ENCODE measurements at places on chromosomes 6 and 20. TPM values are rescaled to one million over a fixed set of nuclear protein-coding genes. Genes with fewer than 3 reads are reported as not detected.

SLC22A23 gene
- 1.3 TPM for total RNA-seq

ULBP1 gene
- total RNA-seq, result 0.55 TPM

- DNase-seq, result peak; percentile 93
- peaks cover 55% of the 10 kb centered on the region for H3K36me3 ChIP-seq
- H3K27me3 ChIP-seq, result no peaks in the 10 kb centered on the region
- peaks cover 55% of the 10 kb centered on the region for H3K4me1 ChIP-seq
- H3K27ac ChIP-seq, result peak within 1 kb of the TSS; percentile 96
These were observed at the start of gene DEF6 for GRCh38 chr6:35297601-35298481. DEF6 (plus strand) TSS chr6:35297818; CDS start chr6:35297857, 39 bp downstream.

DNA sequence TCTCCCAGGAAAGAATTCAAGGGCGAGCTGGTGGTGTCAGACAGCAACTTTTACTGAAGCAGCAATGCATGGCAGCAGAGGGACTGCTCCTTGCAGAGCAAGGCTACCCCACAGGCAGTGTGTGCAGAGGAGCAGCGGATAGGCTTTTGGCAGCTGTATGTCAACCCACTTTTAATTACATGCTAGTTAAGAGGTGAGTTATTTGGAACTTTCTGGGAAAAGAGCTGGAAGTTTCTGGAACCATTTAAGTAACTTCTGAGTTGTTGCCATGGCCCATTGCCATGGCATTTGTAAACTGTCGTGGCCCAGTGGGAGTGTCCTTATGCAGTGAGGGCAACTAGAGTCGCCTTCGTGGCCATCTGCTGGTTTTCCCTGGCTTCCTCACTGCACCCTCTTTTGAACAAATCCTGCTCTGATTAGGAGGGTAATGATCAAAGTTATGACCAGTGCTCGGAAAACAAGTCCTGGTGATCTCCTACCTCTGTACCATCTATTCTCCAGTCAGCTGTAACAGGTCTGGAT lies 34.0 kb downstream of the BPIFB4 start:
- H3K4me1 ChIP-seq, result no peaks in the 10 kb centered on the region
- H3K4me3 ChIP-seq, result no peak overlapping the region
- DNase-seq, result no peak
- no peaks in the 10 kb centered on the region for H3K27me3 ChIP-seq

GABRR1 gene
- not detected for total RNA-seq

GRCh38 chr20:7828437-7828836 lies 111.8 kb downstream of the HAO1 start:
- no peak for DNase-seq
- no peaks in the 10 kb centered on the region for H3K4me1 ChIP-seq
- H3K36me3 ChIP-seq, result no peaks in the 10 kb centered on the region
- H3K27me3 ChIP-seq, result no peaks in the 10 kb centered on the region
- no peak overlapping the region for H3K27ac ChIP-seq

DNA sequence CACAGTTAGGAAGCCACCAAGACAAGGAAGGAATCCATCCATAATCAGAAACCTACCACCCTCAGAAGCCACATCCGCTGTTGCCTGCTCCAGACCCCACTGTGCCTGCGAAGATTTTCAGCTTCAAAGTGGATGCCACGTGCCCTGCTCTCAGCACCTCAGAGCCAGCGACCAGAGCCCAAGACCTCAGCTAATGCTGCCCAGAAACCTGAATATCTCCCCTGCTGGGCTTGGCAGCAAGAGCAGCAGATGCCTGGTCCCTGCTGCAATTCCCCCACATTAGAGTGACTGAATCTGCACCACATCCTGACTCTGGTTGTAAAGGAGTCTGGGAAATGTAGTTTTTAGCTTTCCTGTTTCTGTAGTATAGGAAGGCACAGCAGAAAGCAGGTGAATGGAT lies 10.7 kb upstream of the ULBP3 start:
- DNase-seq, result peak; percentile 49
- H3K4me1 ChIP-seq, result peaks cover 32% of the 10 kb centered on the region
- peak overlapping the region; percentile 1 for H3K27ac ChIP-seq
- H3K36me3 ChIP-seq, result no peaks in the 10 kb centered on the region
- peaks cover 33% of the 10 kb centered on the region for H3K27me3 ChIP-seq

GRCh38 chr6:130893277-130893676 lies 66.1 kb downstream of the SMLR1 start:
- no peaks in the 10 kb centered on the region for H3K27me3 ChIP-seq
- H3K4me3 ChIP-seq, result no peak overlapping the region
- DNase-seq, result no peak
- no peaks in the 10 kb centered on the region for H3K4me1 ChIP-seq

DNA sequence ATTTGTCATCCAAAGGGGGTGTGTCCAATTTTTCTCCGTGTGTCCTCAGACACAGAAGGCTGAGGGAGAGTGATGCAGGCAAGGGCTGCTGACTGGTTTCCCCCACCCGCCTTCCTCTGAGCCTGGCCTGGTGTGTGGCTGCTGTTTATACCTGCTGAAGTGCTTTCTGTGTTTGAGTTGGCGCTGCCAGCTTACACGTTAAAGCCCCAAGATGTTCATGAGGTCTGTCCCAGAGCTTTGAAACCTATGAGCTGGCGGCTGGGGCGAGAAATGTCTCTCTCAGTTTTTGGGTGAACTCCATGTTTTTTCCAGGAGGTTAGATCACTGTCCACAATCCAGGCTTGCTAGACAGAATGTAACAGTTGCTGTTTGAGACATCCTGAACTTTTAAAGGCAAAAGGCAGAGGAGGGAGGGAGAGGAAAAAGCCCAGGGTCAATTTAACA lies 69.0 kb upstream of the CCN2 start:
- H3K4me1 ChIP-seq, result no peaks in the 10 kb centered on the region
- H3K4me3 ChIP-seq, result no peak overlapping the region
- no peak for DNase-seq
- H3K27ac ChIP-seq, result no peak overlapping the region

- H3K4me3 ChIP-seq, result no peak overlapping the region
- H3K36me3 ChIP-seq, result no peaks in the 10 kb centered on the region
- no peak for DNase-seq
- H3K4me1 ChIP-seq, result no peaks in the 10 kb centered on the region
- H3K27me3 ChIP-seq, result peaks cover 2% of the 10 kb centered on the region
- H3K27ac ChIP-seq, result no peak overlapping the region
These were observed 39.1 kb downstream of the COL12A1 start for GRCh38 chr6:75166773-75167172.

DNA sequence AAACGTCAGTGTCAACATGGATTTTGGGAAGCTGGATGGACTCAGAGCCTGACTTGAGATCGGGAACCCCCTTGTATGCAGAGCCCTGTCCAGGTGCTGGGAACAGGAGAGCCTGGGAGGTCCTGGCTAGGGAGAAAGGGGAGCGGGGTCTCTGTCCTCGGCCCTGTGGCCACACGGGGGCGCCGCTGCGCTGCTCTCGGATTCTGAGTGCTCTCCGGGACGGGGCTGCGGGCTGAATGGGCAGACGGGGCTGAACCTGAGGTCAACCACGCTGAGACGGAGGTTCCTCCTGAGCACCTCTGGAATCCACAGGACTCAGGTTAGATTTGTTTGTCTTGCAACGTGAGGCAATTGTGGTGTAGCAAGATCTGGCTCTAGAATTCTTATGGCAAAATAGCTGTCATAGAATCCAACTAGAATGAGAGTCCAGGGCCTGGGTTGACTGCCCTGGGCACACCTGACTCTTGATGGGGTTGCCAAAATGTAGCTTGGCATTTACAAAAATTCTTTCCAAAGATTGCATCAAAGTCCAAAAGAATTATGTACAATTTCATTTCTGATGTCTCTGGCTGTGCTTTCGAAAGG lies 20.6 kb upstream of the HLA-F start:
- H3K27me3 ChIP-seq, result peaks cover 29% of the 10 kb centered on the region
- peaks cover 18% of the 10 kb centered on the region for H3K4me1 ChIP-seq
- DNase-seq, result peak; percentile 65
- H3K36me3 ChIP-seq, result no peaks in the 10 kb centered on the region
- no peak overlapping the region for H3K4me3 ChIP-seq

DNA sequence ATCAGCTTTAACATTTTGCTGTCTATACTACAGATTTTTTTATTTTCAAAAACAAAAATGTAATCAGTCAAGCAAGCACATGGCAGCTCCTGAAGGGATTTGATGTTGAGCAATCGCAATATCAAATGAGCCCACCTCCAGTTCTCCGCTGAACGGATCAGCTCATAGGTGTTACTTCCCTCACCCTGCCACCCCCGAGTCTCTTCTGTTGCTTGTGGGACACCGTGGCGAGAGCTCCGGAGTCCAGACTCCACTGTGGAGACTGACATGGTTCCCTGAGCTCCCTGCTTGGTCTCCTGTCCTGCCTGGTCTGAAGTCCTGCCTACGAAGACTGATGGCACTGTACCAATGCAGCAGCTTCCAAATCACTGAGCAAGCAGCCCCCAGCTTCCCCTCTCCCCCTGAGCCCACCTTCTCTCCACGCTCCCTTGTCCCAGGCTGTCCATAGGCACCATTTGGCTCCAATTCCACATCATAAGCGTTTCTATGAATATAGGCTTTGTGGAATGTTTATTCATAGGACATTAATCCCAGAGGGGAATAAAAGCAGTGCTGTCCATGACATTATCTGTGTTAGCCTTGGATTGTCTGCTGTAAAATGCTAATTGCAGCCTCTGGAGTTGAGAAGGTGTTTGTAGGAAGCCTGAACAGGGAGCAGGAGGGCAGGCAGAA lies 162.2 kb downstream of the LY86 start:
- no peak overlapping the region for H3K4me3 ChIP-seq
- peaks cover 2% of the 10 kb centered on the region for H3K36me3 ChIP-seq
- H3K27me3 ChIP-seq, result peaks cover 5% of the 10 kb centered on the region
- peaks cover 25% of the 10 kb centered on the region for H3K4me1 ChIP-seq

ENPP1 gene
- total RNA-seq, result 0.10 TPM

- H3K4me1 ChIP-seq, result peaks cover 14% of the 10 kb centered on the region
- no peak for DNase-seq
- H3K4me3 ChIP-seq, result peak overlapping the region; percentile 58
- peaks cover 20% of the 10 kb centered on the region for H3K27me3 ChIP-seq
- peak overlapping the region; percentile 74 for H3K27ac ChIP-seq
- H3K36me3 ChIP-seq, result no peaks in the 10 kb centered on the region
These were observed 96.8 kb downstream of the PSMG4 start for GRCh38 chr6:3355358-3356055.

EFCAB8 gene
- total RNA-seq, result 0.94 TPM

DNA sequence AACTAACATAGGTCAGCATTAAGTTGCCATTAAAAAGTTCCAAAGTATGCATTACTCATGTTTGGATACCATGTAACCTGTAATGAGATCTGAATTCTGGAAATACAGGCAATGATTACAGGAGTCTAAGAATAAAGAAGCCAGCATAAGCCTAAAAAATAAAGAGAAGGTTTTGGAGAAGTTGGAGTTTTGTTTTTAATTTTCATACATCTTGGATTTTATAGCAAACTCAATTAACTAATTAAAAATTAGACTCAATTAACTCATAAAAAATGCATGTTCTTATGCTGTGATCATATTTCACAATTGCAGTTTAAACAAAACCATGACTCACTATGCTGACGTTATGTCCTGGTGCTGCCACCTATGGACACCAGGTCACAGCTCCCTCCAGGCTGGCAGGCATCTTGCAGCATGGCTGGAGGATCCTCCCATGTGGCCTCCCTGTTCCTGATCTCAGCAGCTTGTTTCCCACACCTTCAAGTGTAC lies 648.8 kb upstream of the AGPAT4 start:
- peak; percentile 9 for DNase-seq
- H3K27me3 ChIP-seq, result no peaks in the 10 kb centered on the region

SNX21 gene
- 0.72 TPM for total RNA-seq

C20orf96 gene
- 7.8 TPM for total RNA-seq

GRCh38 chr20:14829906-14830305 lies 492.5 kb upstream of the FLRT3 start:
- no peaks in the 10 kb centered on the region for H3K36me3 ChIP-seq
- no peak overlapping the region for H3K4me3 ChIP-seq
- no peak overlapping the region for H3K27ac ChIP-seq
- H3K4me1 ChIP-seq, result no peaks in the 10 kb centered on the region
- H3K27me3 ChIP-seq, result no peaks in the 10 kb centered on the region
- DNase-seq, result no peak

PPP1R3D gene
- 7.0 TPM for total RNA-seq

DNA sequence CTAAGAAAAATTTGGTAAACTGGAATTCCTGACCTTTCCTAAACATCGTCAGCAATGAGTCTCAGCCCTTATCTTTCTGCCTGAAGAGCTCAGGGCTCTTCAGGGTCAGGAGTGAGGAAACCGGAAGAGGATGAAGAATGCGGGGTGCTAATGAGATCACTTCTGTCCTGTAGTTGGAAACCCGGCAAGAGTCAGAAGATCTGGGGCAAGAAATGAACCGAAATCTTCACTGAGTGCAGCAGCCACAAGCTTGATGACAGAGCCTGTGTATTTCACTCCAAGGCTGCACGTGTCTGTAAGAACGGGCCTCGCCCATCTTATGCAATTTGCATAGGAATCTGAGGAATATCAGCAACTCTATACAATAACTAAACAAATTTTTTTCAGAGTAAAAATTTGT lies 60.4 kb upstream of the QKI start:
- H3K4me3 ChIP-seq, result no peak overlapping the region
- DNase-seq, result no peak
- no peaks in the 10 kb centered on the region for H3K4me1 ChIP-seq
- H3K27me3 ChIP-seq, result no peaks in the 10 kb centered on the region
- no peak overlapping the region for H3K27ac ChIP-seq

DNA sequence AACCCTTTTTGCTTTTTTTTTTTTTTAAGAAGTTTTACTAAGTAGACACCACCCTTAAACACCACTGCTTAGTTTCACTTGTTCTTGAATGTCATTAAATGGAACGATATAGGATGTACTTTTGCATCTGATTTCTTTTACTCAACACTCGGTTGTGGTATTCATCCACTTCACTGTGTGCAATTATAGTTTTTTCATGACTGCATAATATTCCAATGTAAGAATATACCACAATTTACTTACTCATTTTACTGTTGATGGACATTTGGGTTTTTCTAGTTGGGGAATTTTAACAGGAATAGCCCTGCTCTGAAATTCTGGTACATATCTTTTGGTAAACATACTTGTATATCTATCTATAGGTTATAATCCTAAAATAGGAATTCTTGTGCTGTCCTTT lies 29.9 kb downstream of the RTN4IP1 start:
- H3K36me3 ChIP-seq, result peaks cover 5% of the 10 kb centered on the region
- H3K4me1 ChIP-seq, result no peaks in the 10 kb centered on the region
- no peaks in the 10 kb centered on the region for H3K27me3 ChIP-seq
- DNase-seq, result no peak
- no peak overlapping the region for H3K4me3 ChIP-seq
- H3K27ac ChIP-seq, result no peak overlapping the region
